Neural crest cell (in vitro differentiated cells): ENCODE measurements at places on chromosomes 2 and 18.

DNA sequence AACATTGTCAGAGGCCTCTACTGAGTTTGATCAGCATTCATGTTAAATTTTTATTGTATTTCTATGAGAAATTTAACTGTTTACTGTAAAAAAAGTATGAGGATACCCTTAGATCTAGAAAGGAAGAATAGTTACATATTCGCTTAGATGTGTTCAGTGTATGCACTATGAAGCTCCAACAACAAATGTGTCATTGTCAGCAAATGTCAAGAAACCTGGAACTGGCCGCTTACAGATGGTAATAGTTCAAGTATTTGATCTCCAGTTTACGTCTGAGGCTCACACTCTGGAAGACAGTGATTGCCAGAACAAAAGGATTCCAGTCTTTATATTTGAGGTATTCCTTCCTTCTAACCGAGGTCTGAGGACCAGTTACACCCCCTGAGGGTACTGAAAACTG, 921.2 kb upstream of the LRRTM1 start:
- no peak for DNase-seq

DNA sequence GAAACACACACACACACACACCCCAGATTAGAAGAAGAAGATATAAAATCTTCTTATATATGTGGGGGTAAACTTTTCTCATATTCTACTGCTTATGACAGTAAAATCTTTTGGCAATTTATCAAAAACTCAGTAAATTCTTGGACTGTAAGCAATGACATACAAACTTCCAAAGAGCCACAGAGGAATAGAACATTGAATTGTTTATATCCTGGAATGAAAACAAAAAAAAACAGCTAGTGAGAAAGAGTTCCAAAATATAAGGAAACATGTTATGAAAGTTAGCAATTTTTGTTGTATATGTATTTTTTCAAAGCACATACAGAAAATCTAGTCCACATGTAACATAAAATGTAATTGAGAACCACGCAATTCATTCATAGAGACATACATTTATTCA, 764.9 kb downstream of the DSC3 start:
- DNase-seq: no peak

DNA sequence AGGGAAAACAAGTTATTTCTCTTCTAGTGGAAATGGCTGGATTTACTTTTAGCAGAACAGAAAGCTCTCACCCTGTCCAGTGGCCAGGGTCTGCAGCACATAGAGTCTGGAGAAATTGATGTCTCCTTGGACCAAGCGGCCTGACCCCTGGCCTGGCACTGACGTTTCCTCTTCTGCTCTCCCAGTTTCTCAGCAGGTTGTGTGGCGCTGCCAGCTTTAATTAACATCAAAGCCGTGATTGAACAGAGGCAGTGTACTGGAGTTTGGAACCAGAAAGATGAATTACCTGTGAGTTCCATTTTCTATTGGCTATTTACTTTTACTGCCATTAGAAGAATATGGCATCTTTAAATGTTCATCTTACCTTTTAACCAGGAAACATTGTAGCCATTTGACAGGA, 20.9 kb downstream of the CD8A start:
- no peak for DNase-seq

GRCh38 chr2:12720278-12720620, 3.5 kb downstream of the TRIB2 start:
- no peak for DNase-seq

- DNase-seq: no peak
Measured at GRCh38 chr2:145036421-145037011, 516.6 kb upstream of the ZEB2 start.

DNA sequence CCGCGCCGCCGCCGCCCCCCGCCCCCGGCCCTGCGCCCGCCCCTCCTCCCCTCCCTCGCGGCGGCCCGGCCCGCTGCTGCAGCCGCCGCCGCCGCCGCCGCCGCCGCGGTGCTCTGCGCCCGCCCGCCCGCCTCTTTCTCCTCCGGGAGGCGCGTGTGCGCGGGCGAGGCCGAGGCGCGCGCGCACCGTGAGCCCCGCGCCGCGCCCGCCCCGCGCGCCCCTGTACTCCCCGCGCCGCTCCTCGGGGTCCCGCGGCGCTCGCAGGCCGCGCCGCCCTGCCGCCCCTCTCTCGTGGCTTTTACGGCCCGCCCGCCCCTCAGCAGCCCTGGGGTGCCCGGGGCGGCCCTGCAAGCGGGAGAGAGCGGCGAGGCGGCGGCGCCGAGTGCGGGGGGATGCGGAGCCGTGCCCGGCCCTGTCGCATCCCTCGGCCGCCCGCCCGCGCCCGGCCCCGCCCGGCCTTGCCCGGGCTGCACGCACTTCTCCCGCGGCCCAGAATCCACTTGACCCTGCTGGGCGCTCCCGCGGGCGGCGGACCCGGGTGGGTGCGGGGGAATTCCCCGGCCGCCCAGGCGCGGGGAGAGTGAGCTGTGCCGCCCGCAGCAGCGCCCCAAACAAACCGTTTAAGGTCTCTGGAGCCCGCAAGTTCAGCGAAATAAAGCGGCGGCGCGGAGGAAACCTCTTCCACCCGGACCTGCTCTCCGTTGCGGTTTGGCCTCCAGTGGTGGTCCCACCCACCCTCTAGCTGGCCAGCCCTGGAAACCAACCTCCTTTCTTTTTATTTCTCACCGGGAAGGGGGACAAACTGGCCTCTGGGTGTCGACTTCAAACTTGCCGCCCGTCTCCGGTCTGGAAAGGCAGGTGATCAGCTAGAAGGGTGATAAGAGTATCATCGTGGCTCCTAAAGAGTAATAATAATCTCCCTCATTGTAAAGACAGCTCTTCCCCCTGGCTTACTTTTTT, 37.4 kb downstream of the AFF3 start:
- peak; percentile 43 for DNase-seq

GRCh38 chr18:71008257-71008656, 719.4 kb downstream of the SOCS6 start:
- DNase-seq: no peak

GRCh38 chr2:182650704-182651103, 65.4 kb upstream of the DNAJC10 start:
- DNase-seq: no peak

DNA sequence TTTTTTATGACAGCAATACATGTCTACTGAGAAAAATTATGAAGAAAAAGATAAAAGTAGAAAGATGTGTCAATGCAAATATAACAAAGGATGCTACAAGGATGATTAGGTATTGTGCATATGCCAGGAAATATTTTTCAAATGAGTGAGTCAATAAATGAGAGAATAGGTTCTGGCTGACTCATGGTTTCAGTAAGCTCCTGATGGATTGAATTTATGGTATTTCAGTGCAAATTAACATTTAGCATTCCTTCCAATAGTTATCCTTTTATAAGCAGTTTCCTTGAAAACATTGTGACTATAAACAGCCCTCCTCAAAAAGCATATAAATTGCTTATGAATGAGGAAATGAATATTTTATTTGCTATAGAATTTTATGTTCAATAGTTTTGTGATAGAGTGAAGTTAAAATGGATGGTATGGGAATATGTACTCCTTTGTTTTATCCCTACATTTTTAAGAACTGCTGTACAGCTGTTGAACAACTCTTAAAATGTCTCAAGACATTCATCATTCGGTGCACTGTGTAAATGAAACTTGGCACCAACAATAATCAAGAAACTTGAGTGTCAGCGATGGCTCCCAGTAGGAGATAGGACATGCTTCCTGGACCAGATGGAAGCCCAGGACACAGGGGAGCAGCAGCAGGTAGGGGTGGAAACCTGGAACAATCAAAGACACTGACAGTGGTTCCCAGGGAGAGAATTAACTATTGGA, 144.7 kb downstream of the PMAIP1 start:
- DNase-seq: no peak

GRCh38 chr18:9902832-9903231, 11.0 kb upstream of the VAPA start:
- no peak for DNase-seq

GRCh38 chr2:68937346-68938055, 15.2 kb downstream of the GKN2 start:
- no peak for DNase-seq

DNA sequence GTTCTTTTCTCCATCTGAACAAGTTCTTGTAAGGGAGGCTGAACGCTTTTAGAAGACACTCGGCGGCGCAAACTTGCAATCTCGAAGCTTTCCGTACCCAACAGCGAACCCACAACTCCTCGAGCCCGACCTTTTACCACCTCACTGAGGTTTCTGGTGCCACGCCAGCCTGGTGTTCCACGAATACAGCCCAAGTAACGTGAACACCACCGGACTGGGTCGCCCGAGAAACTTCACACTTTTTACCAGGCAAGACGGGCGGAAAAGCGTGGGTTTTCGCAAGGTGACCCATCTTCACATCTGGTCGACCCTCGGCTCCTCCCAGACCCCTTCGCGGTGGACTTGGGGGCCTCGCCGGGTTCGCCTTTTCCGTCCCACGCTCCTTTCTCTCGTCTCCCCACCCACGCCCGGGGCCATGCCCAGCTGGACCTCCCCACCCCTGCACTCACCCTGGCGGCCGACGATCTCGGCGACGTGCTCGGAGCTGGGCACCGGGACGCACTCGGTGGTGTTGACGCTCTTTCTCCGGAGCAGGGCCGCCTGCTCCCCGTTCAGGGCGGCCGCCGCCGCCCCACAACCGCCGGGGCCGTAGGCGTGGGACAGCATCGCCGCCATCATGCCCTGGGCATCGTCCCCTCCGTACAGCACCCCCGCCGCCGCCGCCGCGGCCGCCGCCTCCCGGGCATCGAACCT, 1.2 kb downstream of the MEX3C start:
- peak; percentile 10 for DNase-seq

DNA sequence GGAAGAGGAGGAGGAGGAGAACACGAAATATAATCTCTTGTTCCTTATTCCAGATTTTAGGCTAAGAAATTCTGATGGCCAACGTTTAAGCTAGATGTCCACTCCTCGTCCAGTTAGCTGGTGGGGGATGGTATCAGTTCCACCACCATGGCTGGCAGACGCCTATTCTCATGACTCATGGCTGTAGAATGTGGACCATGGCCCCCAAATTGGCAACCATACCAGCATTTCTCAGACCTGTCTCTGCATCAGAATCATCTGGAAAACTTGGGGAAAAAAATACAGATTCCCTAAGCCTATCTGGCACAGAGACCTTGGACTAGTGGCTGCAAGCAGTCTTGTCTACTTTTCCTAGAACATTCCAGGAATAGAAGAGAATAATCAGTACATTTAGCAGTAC, 267.7 kb upstream of the SIX2 start:
- no peak for DNase-seq

DNA sequence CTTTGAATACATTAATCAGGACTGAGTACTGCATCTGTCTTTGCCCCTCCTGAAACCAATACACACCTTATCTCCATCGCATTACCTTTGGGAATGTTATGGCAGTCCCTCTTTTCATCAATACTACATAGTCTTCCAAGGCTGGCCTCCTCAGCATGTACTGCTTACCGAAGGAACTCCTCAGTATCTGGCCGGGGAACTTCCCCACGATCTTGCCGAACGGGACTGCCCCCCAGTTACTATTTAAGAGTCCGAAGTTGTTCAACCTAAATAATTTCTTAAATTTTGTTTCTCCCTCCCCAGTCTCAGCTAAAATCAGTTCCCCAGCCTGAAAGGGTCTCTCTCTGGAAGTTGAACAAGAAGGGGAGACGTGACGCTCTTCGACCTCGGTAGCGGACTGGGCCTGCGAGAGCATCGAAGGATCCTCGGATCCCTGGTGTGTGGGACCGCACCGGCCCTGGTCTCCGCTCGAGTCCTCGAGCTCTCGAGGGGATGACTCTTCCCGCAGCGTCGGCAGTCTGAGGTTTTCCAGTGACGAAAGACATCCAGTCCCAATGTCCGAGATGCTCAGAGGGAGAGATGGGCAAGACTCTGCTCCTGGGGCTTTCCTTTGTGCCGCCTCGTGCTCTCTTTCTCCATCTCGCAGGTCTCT, 489 bp downstream of the TRMT61B start:
- DNase-seq: no peak

DNA sequence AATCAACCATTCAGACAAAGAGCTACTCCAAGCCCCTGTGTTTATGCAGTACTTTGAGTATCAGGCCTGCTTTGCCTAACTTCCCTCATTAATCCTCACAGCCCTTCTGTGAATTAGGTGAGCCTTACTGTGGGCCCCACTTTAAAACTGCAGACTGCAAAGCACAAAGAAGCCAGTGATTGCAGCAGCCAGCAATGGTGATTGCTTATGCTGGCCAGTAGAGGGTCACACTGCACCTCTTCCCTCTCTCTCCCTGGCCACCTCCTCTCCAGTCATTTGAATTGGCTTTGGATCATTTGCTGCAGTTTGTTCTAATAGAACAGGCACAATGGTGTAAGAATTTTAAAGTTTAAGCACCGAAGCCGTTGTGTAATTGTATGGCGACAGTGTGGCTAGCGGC, 229.9 kb downstream of the AGPS start:
- DNase-seq: peak; percentile 33

- no peak for DNase-seq
Measured at GRCh38 chr2:174510583-174511189, 23.9 kb upstream of the GPR155 start.

GRCh38 chr2:160582490-160583145, 89.0 kb upstream of the RBMS1 start:
- no peak for DNase-seq

DNA sequence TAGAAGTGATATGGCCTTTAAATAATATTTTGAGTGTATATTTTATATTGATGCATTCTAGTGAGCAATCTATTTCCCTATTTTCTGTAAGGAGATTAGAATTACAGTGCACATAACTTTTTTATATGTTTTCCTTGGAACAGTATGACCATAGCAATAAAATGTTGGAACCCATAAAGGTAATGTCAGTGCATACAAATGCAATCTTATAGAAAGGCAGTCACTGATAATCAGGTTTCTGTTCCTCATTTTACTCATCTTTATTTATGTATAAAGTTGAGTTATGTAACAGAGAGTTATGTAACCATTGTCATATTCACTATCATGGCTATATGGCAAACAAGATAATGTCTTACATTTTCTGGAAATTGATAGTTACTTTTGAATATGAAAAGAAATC, 179.9 kb upstream of the NETO1 start:
- DNase-seq: no peak

DNA sequence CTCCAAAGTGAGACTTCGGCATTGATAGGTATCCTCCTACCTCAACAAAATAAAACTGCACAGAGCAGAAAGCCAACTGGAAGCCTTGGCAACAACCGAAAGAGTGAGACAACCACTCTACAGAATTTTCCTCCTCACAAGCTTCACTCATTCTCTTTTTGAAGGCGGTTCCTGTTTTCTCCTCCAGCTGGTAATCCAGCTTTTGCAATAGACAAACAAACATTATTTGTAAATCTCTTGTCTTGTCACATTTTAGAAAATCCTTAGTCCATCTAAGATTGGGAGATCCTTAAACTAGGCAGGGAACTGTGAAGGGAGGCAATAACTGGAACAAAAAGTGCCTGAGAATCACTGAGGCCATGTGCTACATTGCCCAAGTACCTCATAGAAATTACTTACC, 332.4 kb downstream of the BCL11A start:
- no peak for DNase-seq
